ENCODE measurements at places on chromosomes 12 and 14.

- H3K4me1 ChIP-seq = peaks cover 7% of the 10 kb centered on the region
- H3K27me3 ChIP-seq = no peaks in the 10 kb centered on the region
- H3K27ac ChIP-seq = no peak overlapping the region
- DNase-seq = no peak
- H3K36me3 ChIP-seq = no peaks in the 10 kb centered on the region
Observed at GRCh38 chr14:31038521-31039166, 12.5 kb upstream of the STRN3 start.

DNA sequence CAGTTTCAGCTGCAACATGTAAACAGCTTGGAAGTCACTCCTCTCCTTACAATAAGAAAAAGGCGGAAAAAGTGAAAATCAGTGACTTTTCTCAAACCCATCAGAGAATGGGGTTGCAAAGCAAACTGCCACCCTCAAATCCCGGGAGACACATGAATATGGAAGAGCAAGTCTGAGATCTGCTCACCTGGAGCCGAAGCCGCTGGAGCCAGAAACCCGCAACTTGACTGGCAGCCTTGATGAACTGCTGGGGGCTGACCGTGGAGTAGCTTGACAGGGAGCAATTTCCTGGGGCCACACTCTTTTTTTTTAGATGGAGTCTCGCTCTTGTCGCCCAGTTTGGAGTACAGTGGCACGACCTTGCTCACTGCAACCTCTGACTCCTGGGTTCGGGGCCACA, 208.2 kb downstream of the KIF26A start:
- no peak overlapping the region for H3K27ac ChIP-seq
- no peaks in the 10 kb centered on the region for H3K4me1 ChIP-seq
- H3K36me3 ChIP-seq = no peaks in the 10 kb centered on the region
- no peak overlapping the region for H3K4me3 ChIP-seq

DNA sequence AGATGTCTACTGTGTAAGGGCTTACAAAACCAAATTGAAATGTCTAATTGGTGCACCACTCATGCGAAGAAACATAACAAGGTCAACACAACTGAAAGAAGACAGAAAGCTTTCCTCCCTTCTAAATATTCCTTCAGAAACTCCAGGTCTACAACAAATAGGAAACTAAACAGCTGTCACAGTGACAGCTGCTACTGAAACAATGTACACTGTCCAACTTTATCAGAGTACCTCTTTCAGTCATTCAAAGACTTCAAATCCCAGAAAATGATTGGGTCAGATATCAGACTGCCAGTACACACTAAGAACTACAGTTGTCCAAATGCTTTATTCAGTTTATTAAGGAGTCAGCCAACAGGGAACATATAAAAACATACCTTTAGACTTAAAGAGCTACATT, 35.2 kb downstream of the CEP128 start:
- no peak for DNase-seq
- H3K4me1 ChIP-seq = peaks cover 10% of the 10 kb centered on the region
- no peaks in the 10 kb centered on the region for H3K36me3 ChIP-seq

GRCh38 chr12:88951860-88952561, 371.7 kb upstream of the KITLG start:
- H3K27ac ChIP-seq = peak overlapping the region; percentile 72
- peaks cover 80% of the 10 kb centered on the region for H3K4me1 ChIP-seq
- H3K27me3 ChIP-seq = no peaks in the 10 kb centered on the region

DNA sequence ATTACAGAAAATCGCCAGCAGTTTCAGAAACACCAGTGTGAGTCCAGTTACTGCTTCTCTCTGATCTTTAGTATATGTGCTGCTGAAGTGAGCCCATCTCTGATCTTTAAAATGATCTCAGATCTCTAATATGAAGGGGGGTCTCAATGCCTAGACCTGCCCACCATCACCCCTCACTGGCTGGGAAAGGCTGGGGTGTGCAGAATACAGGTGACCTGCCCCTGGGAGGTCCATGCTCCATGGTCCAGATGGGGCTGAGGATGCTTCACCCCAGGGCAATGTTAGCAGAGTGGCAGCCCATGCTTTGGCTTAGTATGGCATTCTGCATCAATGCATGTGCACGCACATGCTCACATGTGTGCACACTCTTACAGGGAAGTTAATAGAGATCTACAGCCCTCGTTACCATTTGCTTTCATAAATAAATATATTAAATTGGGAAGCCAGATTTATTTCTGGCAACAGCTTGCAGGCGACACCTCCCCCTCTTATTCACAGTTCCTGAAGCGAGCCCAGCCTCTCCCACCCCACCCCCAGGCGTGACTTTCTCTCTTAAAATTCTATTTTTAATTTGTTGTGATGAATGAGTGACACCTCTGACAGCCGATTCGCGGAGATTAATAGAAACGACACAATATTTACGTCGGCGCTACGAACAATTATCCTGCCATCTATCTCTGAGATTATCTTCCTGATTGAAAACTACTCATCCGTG, 104.7 kb upstream of the ESRRB start:
- H3K36me3 ChIP-seq = no peaks in the 10 kb centered on the region
- H3K27me3 ChIP-seq = no peaks in the 10 kb centered on the region
- H3K27ac ChIP-seq = no peak overlapping the region
- H3K4me3 ChIP-seq = no peak overlapping the region
- no peaks in the 10 kb centered on the region for H3K4me1 ChIP-seq

DNA sequence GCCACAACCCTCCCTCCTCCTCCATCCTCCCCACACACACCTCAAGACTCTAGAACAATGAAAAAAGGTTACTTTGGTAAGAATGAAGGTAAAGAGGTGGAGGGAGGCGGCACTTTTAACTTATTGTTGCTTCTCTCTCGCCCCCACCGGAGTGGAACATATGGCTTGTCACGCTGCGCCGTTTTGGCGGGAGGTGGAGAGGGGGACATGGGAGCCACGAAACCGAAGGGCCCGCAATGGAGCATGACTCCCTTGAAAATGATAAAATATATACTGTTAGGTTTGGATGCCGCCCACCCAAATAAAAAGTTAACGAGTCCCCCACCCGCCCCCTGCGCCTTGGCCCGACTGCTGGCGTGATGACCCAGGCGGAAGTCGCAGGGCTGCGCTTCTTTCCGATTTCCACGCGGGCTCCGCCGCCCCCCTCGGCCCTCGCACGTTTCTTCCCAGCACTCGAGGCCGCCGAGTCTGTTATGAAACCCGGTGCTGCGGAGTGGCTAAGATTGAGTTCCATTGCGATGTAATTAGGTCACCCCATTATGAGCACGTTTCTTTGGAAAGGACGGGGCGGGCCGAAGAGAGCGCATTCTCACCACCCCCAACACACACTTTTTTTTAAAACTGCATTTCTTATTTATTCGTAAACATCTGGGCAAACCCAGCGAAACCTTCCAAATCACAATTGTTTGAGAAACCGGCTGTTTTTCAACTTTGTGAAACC, 1.4 kb upstream of the ZFP36L1 start:
- peaks cover 25% of the 10 kb centered on the region for H3K4me1 ChIP-seq
- H3K27ac ChIP-seq = peak overlapping the region; percentile 96
- peak; percentile 73 for DNase-seq
- peaks cover 5% of the 10 kb centered on the region for H3K36me3 ChIP-seq
- H3K4me3 ChIP-seq = peak overlapping the region; percentile 86

- peak overlapping the region; percentile 33 for H3K27ac ChIP-seq
- peak; percentile 32 for DNase-seq
- 0 out of 2 replicates have a peak, but pooled peaks cover 4% of the 10 kb centered on the region for H3K4me1 ChIP-seq
- no peaks in the 10 kb centered on the region for H3K27me3 ChIP-seq
- H3K4me3 ChIP-seq = peak overlapping the region; percentile 83
- no peaks in the 10 kb centered on the region for H3K36me3 ChIP-seq
Observed at GRCh38 chr12:65741656-65742017, 82.6 kb upstream of the HMGA2 start.

Measured in Caco-2 (cell line).